ENCODE measurements at places on chromosomes 5 and 9.

DNA sequence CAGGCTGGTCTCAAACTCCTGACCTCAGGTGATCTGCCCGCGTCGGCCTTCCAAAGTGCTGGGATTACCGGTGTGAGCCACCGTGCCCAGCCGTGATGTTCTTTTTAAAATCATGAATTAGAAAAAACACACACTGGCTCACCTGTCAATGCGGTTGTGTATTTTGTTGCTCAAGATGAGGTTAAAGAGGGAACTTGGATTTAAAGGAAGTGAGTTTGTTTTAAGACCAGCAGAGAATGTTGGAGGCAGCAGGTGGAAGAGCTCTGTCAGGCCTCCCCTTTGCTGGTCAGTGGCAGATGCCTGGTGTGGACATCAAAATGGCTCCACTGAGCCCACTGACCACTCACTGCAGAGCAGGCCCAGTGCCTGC lies 38.9 kb downstream of the WNK2 start:
- no peak for DNase-seq

- DNase-seq, result no peak
Measured at GRCh38 chr5:154732212-154732611, 23.0 kb upstream of the LARP1 start.

DNA sequence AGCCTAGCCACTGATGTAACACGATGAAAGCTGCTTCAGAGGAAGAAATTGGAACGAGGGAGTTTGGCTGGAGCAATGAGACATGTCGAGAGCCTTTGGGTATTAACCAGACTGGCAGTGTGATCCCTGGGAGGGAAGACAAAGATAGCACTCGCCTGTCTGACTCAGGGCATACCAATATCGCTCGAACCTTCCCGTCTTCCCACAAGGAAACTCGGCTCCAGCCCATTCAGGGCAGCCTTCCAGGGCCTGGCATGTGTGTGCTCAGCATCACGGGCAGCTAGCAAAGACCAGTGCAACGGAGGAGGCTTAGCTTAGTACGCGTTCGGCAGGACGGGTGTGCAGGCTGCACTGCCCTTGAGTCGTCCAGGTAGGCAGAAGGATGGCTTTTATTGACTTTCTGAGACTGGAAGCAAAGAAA lies 356.9 kb upstream of the WWC1 start:
- no peak for DNase-seq

DNA sequence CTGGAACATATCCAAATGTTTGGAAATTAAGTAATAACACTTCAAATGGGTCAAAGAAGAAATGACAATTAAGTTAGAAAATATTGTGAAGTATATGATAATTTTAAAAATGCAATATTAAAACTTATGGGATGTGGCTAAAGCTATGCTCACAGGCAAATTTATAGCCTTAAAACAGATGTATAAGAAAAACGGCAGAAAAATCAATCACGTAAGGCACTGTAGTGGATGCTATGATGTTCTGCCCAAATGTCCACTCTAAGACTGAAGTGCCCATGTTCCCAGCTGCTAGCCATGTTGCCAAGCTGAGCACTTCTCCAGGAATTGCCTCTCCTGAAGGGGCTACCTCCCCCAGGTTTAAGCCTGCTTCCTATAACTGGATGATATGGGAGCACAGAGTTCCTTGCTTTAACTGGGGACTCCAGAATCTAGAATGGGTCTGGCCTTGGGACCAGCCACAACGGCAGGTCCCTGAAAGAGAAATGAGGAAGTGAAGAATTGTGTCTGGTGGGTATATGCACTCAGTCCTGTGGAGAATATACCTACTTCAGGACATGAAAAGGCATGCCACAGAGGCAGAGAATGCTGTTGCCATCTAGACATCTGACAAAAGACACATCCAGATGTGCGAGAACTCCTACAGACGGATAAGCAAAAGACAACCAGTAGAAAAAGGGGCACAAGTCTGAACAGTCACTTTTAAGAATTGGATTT lies 78.2 kb upstream of the RXRA start:
- no peak for DNase-seq

DNA sequence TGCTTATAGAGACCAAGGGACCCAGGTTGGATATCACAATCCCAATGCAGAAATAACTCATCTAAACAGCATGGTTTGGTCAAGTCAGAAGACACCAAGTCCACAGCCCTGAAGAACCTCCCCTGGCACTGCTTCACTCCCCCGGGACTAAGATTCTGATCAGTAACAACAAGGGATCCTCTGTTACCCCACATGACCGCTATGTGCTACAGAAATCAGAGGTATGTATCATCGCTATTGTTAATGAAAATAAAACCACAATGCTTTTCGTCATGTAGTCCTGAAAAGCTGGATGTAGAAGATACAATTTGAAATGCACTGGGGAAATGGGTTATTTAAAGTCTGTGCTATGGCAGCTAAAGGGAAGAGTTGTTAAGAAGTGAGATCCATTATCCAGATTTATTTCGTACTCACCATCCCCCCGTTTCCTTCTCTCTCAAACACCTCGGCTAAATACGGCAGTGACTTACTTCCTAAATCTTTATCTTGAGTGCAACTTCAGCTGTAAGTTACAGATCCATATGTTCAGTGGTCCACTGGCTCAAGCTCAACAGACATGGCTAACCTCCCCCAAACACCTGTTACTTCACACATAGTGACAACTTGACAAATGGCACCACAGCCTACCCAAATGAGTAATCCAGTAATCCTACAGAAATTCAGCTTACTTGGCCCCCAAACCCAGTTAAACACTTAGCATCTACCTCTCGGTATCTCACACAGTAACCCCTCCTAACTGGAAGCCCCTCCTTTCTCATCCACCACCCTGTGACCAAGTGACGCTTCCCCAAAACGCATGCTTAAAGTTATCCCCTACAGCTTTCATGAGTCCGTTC lies 129.2 kb downstream of the MYO10 start:
- no peak for DNase-seq

- peak; percentile 19 for DNase-seq
Measured at GRCh38 chr9:36148311-36149051, 11.9 kb downstream of the GLIPR2 start.

DNA sequence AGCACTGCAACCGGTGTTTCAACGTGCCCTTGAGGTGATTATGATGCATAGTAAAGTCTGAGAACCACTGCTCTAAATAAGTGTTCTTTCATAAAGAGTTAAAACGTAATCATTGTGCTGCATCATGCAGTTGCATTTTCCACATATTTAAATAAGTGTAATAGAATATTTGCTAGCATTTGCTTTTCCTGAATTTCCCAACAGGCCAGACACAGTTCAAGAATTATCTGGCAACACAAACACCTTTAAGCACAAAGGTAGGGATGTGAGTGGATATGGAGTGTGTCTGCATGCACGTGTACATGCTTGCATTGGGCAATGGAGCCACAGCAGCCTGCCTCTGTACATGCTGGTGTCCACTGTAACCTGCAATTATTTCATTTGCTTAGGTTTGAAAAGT lies 193.6 kb upstream of the PIK3R1 start:
- DNase-seq, result no peak

- no peak for DNase-seq
Measured at GRCh38 chr5:174796711-174797192, 72.4 kb downstream of the MSX2 start.

- no peak for DNase-seq
Measured at GRCh38 chr9:89590415-89590814, 14.4 kb upstream of the GADD45G start.

DNA sequence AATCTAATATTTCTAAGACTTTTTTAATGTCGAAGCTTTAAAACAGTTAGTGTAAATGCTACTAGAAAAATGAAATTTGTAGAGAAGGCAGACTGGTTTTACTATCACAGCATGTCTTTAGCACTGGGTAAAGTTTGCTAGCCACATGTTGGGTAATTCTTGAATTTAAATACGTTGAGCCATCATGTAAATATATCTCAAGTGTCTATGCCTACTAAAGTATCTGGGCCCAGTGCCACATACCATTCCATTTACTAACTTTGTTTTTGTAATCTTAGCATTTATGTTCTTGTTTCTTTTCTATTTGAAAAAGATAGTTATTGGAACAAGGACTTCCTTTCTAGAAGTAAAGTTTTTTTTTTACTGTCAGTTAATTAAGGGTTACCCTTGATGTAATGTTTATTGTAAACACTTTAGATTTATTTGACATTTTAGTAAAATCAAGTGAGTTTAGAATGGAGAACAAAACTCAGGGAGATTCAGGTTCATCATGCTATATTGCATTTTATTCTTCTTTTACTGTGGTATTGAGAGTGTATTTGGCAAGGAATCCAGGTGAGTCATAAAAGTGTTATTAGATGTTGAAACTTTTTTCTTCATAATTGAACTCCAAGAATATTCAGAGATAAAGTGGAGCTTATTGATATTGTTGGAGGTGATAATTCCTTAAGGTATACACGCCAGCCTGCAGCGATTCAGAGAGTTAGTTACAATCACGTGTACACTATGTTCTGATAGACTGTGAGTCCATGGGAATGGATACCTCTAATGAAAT lies 182.4 kb downstream of the CCDC171 start:
- no peak for DNase-seq

- no peak for DNase-seq
Measured at GRCh38 chr9:132679946-132680625, 9.8 kb downstream of the GTF3C4 start.

- no peak for DNase-seq
Measured at GRCh38 chr5:160500786-160501779, 79.4 kb downstream of the PTTG1 start.

- no peak for DNase-seq
Measured at GRCh38 chr5:170478306-170478705, 25.5 kb upstream of the KCNIP1 start.

- no peak for DNase-seq
Measured at GRCh38 chr5:33524476-33524875, 83.7 kb downstream of the TARS1 start.

DNA sequence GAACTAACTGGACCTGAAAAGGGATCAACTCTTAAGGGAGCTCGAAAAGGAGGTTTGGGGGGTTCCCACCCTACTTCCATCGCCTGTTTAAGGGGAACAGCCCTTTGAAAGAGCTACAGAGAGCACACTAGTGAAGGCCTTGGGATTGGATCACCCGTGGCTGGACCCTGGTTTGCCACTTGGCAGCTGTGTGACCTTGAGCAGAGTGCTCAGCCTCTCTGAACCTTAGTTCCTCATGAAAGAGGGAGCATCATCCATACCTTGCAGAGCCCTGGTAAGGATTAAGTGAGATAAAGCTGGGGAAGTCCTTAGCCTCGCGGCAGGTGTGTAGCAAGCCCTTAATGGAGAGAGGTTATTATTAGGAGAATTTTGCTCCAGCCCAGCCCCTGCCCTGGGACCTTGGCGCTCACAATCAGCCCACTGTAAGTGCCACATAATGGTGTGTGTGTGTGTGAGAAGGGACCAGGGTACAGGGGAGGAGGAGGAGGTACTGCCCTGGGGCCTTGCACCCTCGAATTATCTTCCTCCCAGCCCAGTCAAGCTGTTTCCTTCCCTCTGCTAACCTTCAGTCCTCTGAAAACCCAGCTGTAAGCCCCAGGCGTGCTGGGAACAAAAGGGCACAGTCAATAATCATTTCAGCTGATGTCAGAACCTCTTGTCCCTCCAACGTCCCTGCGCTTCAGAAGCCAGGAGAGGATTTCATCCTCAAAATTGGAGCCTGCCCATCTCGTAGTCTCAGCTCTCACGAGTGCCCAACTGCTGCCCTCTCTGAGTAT lies 42.9 kb downstream of the FOXI1 start:
- no peak for DNase-seq

DNA sequence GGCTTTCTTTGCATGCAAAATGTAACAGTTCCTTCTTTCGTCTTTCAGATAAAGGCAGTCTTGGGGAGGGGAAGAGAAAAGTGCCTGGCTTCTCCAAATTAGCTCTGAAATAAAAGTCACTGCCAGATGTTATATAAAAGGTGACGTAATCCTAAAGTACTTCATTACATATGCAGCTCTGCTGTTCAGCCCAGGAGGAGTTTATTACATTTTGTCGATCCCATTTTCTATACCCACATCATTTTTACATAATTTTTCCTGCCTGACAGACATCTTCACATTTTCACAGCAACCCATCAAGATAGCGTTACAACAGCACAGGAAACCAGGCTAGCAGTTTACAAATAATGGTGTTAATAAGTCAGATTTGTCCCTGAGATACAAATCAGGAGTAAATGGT lies 86.7 kb upstream of the SLC30A5 start:
- no peak for DNase-seq

DNA sequence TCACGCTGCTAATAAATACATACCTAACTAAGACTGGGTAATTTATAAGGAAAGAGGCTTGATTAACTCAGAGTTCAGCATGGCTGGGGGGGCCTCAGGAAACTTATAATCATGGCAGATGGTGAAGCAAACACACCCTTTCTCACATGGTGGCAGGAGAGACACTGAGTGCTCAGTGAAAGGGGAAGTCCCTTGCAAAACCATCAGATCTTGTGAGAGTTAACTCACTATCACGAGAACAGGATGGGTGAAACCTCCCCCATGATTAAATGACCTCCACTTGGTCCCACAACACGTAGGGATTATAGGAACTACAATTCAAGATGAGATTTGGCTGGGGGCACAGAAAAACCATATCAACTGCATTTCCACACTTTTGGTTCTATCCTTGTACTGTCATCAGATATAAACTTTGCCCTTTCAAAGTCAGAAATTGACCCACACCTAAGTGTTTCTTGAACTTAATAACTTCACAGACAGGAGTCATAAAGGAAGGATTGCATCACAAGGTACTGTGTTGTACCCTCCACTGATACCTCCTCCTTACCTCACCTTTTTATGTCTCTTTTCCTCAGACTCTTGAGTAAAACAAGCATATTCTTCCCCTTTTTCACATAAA lies 319.1 kb upstream of the PIK3R1 start:
- DNase-seq, result no peak

- no peak for DNase-seq
Measured at GRCh38 chr9:95770653-95771131, 104.8 kb upstream of the ERCC6L2 start.

DNA sequence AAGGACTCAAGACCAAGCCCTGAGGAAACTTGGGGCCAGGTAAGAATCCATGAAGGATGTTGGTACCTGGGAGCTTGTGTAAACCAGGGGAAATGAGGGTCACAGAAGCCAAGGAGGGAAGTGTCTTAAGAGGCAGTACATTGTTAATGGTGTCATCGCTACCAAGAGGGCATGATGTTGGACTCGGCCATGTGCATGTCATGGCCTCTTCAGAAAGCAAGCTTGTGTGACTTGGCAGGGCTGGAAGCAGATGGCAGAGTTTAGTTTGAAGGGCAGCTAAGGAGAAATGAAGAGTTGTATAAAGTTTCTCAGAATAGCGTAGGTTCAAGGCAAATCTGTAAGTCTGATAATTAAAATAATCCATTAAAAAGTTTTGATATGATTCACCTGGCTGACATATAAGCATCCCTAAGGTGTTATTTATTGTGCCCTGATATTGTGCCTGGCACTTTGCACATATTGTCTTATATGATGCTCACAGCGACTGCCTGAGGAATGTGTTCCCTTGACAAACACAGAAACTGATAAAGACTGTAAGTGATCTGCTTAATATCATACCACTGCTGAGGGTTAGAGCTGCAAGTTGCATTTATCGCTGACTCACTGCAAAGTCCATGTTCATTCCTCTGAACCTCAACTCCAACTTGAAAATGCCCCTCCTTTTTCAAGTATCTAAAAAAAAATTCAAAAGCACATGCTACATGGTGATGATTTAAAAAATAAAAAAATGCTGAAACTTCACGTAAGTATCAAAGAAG lies 81.3 kb upstream of the PTPN3 start:
- no peak for DNase-seq
